ENCODE measurements at places on chromosomes 6 and 20. TPM values are rescaled to one million over a fixed set of nuclear protein-coding genes. Genes with fewer than 3 reads are reported as not detected.

GRCh38 chr6:1170794-1171193, 141.1 kb upstream of the FOXQ1 start:
- no peak overlapping the region for H3K27ac ChIP-seq
- H3K4me3 ChIP-seq = no peak overlapping the region
- no peaks in the 10 kb centered on the region for H3K36me3 ChIP-seq
- no peaks in the 10 kb centered on the region for H3K4me1 ChIP-seq
- no peaks in the 10 kb centered on the region for H3K27me3 ChIP-seq

GRCh38 chr20:12464036-12464435, 544.7 kb upstream of the SPTLC3 start:
- H3K27me3 ChIP-seq = no peaks in the 10 kb centered on the region
- no peak overlapping the region for H3K27ac ChIP-seq
- H3K4me1 ChIP-seq = no peaks in the 10 kb centered on the region
- no peak overlapping the region for H3K4me3 ChIP-seq
- DNase-seq = no peak

- no peak for DNase-seq
- no peaks in the 10 kb centered on the region for H3K36me3 ChIP-seq
- no peak overlapping the region for H3K27ac ChIP-seq
- no peaks in the 10 kb centered on the region for H3K4me1 ChIP-seq
- H3K27me3 ChIP-seq = no peaks in the 10 kb centered on the region
Measured at GRCh38 chr6:64786736-64787135, 920.3 kb downstream of the EYS start.

- no peak overlapping the region for H3K27ac ChIP-seq
- H3K36me3 ChIP-seq = no peaks in the 10 kb centered on the region
- H3K4me1 ChIP-seq = no peaks in the 10 kb centered on the region
Measured at GRCh38 chr6:161918628-161919205, 644.9 kb upstream of the AGPAT4 start.

- no peak overlapping the region for H3K27ac ChIP-seq
- H3K36me3 ChIP-seq = no peaks in the 10 kb centered on the region
- H3K4me3 ChIP-seq = no peak overlapping the region
- DNase-seq = no peak
Measured at GRCh38 chr20:62728781-62729300, 20.2 kb downstream of the NTSR1 start.

DNA sequence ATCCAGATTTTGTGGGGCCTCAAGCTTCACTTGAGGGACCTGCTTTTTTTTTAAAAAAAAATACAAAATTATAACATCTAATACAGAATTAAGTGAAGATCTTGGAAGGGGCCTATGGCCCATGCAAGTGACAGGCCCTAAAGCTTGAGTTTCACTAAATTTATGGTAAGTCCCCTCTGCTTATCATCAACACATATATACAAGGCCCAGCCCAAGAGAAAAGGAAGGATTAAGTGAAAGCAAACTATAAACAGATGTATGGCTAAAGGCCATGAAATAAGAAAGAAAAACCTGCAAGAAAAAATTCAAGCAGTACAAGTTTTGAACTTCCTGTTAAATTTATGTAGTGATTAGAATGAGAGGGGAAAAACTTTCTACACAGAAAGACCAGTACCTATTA, 86.8 kb downstream of the CDC40 start:
- H3K27ac ChIP-seq = no peak overlapping the region
- H3K4me1 ChIP-seq = no peaks in the 10 kb centered on the region
- no peak overlapping the region for H3K4me3 ChIP-seq

PSMF1 gene
- total RNA-seq = 26.3 TPM

EBF4 gene
- 12.8 TPM for total RNA-seq

LY6G6F gene
- not detected for total RNA-seq

RAET1G gene
- not detected for total RNA-seq

Data from Karpas-422 (cell line).